ENCODE measurements at places on chromosomes 6 and 20.

DNA sequence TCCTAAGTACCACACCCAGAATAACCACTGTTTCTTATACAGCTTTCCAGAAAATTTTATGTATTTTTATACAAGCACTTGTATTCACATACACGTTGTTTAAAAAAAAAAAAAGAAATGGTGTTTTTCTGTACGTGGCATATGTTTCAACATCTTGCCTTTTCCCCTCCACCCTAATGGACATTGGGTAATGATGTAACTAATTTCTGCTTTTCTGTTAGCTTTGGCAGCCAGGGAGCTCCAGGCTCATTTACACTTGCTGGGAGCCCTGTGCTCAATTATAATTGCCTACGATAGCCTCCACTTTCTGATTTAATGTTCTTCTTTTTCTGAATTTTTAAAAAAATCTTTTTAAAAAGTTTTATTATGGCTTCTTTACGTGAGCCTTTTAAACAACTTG is 352.4 kb downstream of the UTRN start:
- peak; percentile 51 for DNase-seq

GRCh38 chr20:4193069-4193452 is 177.7 kb upstream of the RNF24 start:
- DNase-seq: no peak

DNA sequence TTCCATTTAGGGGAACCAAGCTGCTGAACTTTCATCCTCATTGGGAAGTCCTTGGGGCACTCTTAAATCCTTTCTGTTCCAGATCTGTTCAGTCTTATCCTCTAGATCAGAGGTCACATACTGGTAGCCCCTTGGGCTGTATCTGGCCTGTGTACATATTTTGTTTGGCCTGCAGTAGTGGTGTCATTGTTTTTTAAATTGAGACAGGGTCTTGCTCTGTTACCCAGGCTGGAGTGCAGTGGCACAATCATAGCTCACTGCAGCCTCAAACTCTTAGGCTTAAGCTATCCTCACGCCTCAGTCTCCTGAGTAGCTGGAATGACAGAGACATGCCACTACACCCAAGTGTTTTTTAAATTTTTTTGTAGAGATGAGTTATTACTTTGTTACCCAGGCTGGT is 14.8 kb downstream of the RALY start:
- DNase-seq: no peak

GRCh38 chr6:36353411-36353915 is 16.8 kb upstream of the BNIP5 start:
- no peak for DNase-seq

DNA sequence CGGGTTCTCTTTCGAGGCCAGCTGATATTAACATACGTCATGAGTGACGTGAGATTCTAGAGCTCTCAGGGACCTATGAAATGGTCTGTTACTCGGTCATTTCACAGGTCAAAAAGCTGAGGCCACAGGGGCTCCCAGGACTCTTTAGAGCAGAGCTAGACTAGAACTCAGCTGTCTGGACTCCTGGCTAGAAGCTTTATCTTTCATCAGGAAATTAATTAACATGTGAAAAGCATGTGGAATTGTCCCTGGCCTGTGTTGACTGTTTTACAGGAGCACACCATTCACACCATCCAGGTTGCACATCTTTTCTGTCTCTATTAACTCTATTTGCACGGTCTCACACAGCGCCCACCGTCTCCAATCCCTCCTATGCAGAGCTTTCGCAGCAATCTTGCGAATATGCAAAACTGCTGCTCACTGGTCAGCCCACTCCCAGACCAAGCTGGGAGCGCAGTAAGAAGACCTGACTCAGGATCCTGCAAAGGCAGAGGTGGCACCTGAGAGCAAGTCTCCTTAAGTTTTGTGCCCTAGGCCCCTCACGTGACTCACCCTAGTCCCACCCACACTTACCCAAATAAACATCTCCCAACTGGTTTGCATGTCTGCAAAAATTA is 522.5 kb downstream of the CD83 start:
- DNase-seq: no peak

- peak; percentile 79 for DNase-seq
These were observed 8.6 kb downstream of the NKX2-2 start for GRCh38 chr20:21505161-21505809.

- DNase-seq: no peak
These were observed 17.5 kb downstream of the MMP24 start for GRCh38 chr20:35243986-35244385.

DNA sequence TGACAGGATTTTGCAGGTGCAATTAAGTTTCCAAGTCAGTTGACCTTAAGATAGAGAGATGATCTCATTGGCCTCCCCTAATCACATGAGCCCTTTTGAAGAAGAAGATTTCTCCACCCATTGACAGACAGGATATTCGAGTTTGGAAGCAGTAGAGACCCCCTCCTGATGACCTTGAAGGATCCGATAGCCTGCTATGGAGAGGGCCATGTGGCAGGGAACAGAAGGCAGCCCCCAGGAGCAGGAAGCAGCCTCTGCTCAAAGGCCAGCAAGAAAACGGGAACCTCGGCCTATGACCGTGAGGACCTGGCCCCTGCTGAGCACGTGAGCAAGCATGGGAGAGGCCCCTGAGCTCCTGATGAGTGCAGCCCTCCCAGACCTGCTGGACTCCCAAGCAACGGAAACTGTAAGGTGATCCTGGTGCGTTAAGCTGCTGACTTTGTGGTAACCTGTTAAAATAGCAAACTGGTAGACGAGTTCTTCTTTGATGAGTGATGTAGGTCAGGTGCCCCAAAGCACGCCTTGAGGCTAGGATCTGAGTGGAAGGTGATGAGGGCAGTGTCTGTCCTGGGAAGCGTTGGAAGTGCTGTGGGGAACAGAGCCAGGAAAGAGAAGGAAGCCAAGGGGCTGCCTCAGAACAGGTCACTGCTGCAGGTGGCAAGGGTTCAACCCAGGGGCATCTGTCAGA is 18.5 kb upstream of the TUBB2A start:
- DNase-seq: no peak

- no peak for DNase-seq
These were observed 41.6 kb downstream of the VSTM2L start for GRCh38 chr20:37944456-37944981.

GRCh38 chr6:169895000-169895759 is 143.8 kb downstream of the ERMARD start:
- no peak for DNase-seq

DNA sequence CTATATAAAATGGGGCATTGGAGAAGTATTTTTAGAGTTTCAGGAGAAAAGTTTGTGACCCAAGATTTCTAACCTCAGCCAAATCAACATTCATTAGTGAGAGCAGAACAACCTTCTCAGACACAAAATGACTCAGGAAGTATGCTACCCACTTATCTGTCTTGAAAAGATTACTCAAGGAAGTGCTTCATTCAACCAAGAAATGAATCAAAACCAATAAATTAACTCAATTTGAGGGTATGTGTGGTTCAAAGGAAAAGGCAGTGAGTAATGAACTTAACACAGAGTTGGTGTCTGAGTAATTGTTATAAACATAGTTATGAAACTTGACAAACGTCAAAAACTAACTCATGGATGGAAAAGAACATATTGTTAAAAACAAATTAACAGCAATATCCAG is 227.6 kb downstream of the HAO1 start:
- DNase-seq: no peak
